ENCODE measurements at places on chromosomes 4 and X. TPM values are rescaled to one million over a fixed set of nuclear protein-coding genes. Genes with fewer than 3 reads are reported as not detected.

Gene HSFX4
- not detected for total RNA-seq

- no peaks in the 10 kb centered on the region for H3K36me3 ChIP-seq
- DNase-seq, result no peak
- H3K27ac ChIP-seq, result no peak overlapping the region
- H3K4me3 ChIP-seq, result no peak overlapping the region
- no peaks in the 10 kb centered on the region for H3K27me3 ChIP-seq
- H3K4me1 ChIP-seq, result no peaks in the 10 kb centered on the region
Observed at GRCh38 chr4:139025841-139026240, 10.3 kb downstream of the NOCT start.

DNA sequence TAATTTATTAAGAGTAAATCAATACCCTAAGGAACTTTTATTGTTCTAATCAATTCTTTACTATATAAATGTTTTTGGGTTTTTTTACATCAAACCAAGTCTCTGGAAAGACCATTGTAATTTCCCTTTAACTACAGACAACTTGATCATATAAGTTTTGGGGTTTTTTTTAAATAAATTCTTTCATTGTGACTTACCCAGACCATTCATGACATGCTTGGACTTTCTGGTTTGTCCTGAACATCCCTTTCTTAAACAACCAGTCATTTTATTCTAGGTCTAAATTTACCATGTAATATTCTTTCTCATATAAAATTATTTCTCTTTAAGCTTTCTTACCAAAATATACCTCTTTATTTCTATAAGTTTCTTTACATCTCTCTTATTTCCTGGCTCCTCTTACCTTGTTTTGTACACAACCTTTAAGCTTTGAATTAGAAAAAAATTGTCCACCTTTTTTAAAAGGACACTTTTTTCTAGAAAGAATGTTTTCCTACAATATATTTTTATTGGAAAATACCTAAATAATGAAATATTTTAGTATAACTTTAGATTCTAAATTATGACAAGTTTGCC lies 8.4 kb downstream of the CNGA1 start:
- no peak for DNase-seq
- no peak overlapping the region for H3K27ac ChIP-seq
- no peaks in the 10 kb centered on the region for H3K4me1 ChIP-seq
- no peaks in the 10 kb centered on the region for H3K27me3 ChIP-seq

DNA sequence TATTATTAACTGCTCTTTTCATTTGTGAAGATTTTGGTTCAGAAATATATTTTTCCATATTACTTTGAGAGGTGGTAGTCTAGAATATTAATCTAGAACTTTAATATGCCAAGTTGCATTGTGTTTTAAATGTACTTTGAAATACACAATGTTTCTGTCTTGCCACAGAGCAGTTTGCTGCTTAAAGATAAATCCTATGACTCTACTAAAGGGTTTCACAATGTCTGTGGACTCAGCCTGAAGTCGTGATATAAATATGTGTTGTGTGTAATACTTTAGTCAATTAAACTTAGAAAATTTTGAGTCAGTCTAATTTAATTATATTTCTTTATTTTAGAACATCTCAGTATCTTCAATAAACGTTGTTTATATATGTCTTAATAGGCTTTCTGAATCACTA lies 1771.7 kb upstream of the PCDH7 start:
- H3K27me3 ChIP-seq, result no peaks in the 10 kb centered on the region
- H3K27ac ChIP-seq, result no peak overlapping the region
- DNase-seq, result no peak
- no peaks in the 10 kb centered on the region for H3K36me3 ChIP-seq

DNA sequence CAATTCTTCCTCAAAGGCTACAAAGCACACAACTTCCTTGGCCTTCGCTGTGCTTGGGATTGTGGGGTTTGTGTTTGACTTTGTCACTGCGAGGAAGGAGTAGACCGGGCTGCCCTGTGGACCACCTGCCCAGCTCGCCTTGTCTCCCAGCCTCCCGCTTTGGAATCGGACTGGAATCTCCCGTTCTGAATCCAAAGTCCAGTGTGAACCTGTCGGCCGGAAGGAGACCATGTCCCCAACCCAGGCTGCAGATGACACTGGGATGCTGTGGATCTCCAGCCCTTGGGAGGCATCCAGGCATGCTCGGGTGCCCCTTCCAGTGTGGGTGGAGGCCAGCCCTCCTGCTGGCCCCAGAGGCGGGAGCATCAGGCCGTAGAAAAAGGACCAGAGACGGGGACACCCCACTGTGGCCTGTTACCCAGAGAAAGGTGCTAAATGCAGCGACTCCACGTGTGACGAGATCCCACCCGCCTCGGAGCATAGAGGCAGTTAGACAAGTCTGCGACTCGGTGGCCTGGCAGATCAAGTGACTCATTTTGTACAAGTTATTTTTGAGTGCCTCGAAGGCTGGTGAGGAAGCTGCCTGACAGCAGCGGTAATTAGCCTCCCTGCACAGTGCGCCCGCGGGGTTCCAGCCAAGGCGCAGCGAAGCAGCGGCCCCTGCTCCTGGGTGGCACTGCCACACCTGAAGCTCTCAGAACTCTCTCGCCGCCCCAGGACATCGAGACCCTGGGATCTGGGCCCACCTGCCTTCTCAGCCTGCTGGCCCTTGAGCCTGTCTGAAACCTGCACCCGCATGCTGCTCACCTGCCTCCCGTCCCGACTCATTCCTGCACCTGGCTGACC lies 57.5 kb downstream of the ADRA2C start:
- H3K4me1 ChIP-seq, result peaks cover 7% of the 10 kb centered on the region
- no peak for DNase-seq
- no peak overlapping the region for H3K4me3 ChIP-seq
- H3K36me3 ChIP-seq, result no peaks in the 10 kb centered on the region

GRCh38 chr4:174582463-174582862 lies 60.2 kb upstream of the HPGD start:
- H3K36me3 ChIP-seq, result no peaks in the 10 kb centered on the region
- DNase-seq, result no peak
- H3K27me3 ChIP-seq, result no peaks in the 10 kb centered on the region
- H3K27ac ChIP-seq, result no peak overlapping the region

GRCh38 chrX:38407126-38407525 lies 54.7 kb downstream of the OTC start:
- H3K4me1 ChIP-seq, result no peaks in the 10 kb centered on the region
- no peak overlapping the region for H3K27ac ChIP-seq
- H3K36me3 ChIP-seq, result no peaks in the 10 kb centered on the region
- DNase-seq, result no peak
- H3K4me3 ChIP-seq, result no peak overlapping the region

DNA sequence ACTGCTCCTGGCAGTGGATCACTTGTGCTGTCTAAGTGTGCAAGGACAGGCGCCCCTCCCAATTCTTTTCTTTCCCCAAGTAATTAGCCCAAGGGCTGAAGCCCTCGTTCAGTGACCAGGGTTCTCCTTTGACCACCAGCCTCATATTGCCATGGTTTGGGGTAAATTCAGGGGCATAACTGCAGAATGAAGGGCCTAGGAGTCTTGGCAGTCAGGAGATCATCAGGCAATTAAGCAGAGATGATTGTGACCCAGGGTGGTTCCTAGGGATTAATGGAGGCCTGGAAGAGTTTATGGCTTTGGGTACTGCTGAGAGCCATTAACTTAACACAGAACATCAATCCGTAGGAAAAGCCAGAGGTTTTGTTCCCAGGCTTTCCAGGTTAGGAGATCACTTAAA lies 170.7 kb downstream of the PTTG2 start:
- peaks cover 6% of the 10 kb centered on the region for H3K4me1 ChIP-seq
- no peaks in the 10 kb centered on the region for H3K36me3 ChIP-seq
- DNase-seq, result no peak
- no peak overlapping the region for H3K4me3 ChIP-seq
- no peak overlapping the region for H3K27ac ChIP-seq

GRCh38 chr4:25310803-25311166 lies 1.8 kb upstream of the ZCCHC4 start:
- H3K27me3 ChIP-seq, result no peaks in the 10 kb centered on the region
- H3K27ac ChIP-seq, result no peak overlapping the region
- no peaks in the 10 kb centered on the region for H3K4me1 ChIP-seq
- H3K36me3 ChIP-seq, result peaks cover under 1% of the 10 kb centered on the region
- H3K4me3 ChIP-seq, result no peak overlapping the region

Gene SLC34A2
- total RNA-seq, result 694 TPM

GRCh38 chr4:37742149-37742548 lies 56.0 kb upstream of the RELL1 start:
- H3K27me3 ChIP-seq, result no peaks in the 10 kb centered on the region
- H3K36me3 ChIP-seq, result no peaks in the 10 kb centered on the region
- no peak overlapping the region for H3K27ac ChIP-seq
- no peak for DNase-seq
- H3K4me1 ChIP-seq, result no peaks in the 10 kb centered on the region

Gene CYLC1
- total RNA-seq, result not detected

- H3K4me1 ChIP-seq, result no peaks in the 10 kb centered on the region
- H3K27ac ChIP-seq, result no peak overlapping the region
- no peaks in the 10 kb centered on the region for H3K36me3 ChIP-seq
Observed at GRCh38 chr4:176611381-176611780, 181.3 kb downstream of the VEGFC start.

DNA sequence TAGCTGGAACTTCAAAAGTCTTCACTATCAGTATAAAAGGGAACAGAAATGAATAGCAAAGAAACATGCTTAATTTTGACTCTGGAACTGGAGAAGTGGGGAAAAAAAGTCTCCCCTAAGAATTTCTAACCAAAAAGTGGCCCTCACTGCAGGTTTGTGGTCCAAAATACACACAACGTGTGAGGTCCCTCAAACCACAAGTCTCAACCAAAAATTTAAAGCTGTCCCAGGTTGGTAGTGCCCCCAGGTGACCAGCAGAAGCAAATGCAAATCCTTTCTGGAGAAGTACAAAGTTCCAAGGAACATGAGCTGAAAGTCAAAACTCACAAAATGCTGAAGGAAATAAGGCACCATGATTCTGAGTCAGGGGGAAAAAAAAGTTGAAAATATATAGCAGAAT lies 23.6 kb upstream of the VAMP7 start:
- no peak overlapping the region for H3K4me3 ChIP-seq
- DNase-seq, result no peak
- H3K36me3 ChIP-seq, result no peaks in the 10 kb centered on the region
- no peaks in the 10 kb centered on the region for H3K27me3 ChIP-seq

- no peak for DNase-seq
- no peaks in the 10 kb centered on the region for H3K27me3 ChIP-seq
- H3K27ac ChIP-seq, result no peak overlapping the region
- no peaks in the 10 kb centered on the region for H3K4me1 ChIP-seq
Observed at GRCh38 chrX:124028182-124028581, 66.7 kb downstream of the STAG2 start.

Gene MAB21L2
- 0.09 TPM for total RNA-seq

DNA sequence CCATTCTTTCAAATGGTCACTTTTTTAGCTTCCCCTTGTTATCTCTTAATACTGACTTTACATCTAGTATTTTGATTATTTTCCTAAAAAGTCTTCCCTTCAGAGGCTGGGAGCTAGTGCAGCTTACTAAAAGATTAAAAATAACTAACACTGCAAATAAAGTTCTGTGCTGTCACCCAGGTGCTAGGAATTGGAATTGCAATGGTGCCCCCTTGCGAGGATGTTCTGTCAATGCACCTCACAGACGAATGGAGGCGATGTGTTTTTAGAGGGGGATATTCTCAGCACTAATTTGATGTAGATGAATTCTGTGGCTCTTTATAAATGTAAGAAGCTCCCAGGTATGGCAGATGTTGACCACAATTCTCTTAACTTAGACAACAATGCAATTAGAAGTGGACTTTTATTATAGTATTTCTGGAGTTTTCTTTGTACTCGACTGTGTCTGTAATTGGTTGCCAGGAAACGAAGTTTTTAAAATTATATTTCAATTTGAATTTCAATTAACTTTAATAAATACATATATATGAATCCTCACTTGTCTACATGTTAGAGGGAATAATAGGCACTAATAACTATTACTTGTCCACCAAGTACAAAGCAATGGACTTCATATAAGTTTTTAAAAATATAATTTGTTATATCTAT lies 22.0 kb upstream of the SMIM31 start:
- no peak overlapping the region for H3K27ac ChIP-seq
- DNase-seq, result no peak
- no peaks in the 10 kb centered on the region for H3K36me3 ChIP-seq
- no peaks in the 10 kb centered on the region for H3K4me1 ChIP-seq

DNA sequence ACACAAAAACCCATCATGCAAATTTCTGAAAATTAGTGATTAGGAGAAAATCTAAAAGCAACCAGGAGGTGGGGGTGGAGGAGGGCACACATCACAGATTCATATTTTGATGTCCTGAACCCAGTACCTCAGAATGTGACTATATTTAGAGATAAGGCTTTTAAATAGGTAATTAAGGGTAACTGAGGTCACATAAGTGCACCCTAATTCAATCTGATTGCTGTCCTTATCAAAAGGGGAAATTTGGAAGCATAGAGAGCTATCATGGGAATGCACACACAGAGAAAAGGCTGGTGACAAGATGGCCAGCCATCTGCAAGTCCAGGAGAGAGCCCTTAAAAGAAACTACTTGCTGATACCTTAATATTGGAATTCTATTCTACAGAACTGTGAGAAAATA lies 281.8 kb upstream of the UGT8 start:
- no peaks in the 10 kb centered on the region for H3K36me3 ChIP-seq
- H3K27me3 ChIP-seq, result no peaks in the 10 kb centered on the region
- DNase-seq, result no peak
- H3K4me1 ChIP-seq, result no peaks in the 10 kb centered on the region
- H3K27ac ChIP-seq, result no peak overlapping the region

DNA sequence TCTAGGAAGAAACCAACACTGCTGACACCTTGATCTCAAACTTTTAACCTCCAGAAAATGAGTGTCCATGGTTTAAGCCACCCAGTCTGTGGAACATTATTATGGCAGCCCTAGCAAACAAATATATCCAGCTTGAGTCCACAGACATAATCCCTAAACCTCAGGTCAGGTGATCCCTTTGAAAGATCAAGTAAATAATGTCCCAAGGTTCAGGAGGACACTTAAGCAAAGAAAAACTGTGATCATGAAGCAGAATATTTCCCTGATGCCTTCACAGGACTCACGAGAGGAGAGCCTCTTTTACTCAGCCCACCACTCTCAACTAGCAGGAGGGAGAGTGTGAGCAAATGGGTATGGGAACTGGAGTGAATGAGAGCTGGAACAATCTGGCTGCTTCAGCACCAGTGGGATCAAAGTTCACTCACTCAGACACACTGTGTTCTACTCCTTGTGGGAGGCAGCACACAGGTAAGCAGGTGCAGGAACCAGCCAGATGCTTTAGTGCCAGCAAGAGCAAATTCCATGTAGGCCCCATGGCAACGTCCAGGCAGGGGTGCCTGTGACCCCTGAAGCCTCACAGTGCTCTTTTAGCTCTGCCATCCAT lies 608.4 kb downstream of the RAB28 start:
- no peak for DNase-seq
- no peaks in the 10 kb centered on the region for H3K4me1 ChIP-seq
- H3K4me3 ChIP-seq, result no peak overlapping the region
- H3K36me3 ChIP-seq, result no peaks in the 10 kb centered on the region

- no peaks in the 10 kb centered on the region for H3K27me3 ChIP-seq
- H3K36me3 ChIP-seq, result no peaks in the 10 kb centered on the region
- no peaks in the 10 kb centered on the region for H3K4me1 ChIP-seq
- H3K27ac ChIP-seq, result no peak overlapping the region
Observed at GRCh38 chr4:185672151-185672550, 136.8 kb upstream of the PDLIM3 start.
